ENCODE measurements at places on chromosomes 12 and 14. TPM values are rescaled to one million over a fixed set of nuclear protein-coding genes. Genes with fewer than 3 reads are reported as not detected.

GRCh38 chr12:132451172-132451835 is 38.6 kb upstream of the FBRSL1 start:
- no peak for ATAC-seq

DNA sequence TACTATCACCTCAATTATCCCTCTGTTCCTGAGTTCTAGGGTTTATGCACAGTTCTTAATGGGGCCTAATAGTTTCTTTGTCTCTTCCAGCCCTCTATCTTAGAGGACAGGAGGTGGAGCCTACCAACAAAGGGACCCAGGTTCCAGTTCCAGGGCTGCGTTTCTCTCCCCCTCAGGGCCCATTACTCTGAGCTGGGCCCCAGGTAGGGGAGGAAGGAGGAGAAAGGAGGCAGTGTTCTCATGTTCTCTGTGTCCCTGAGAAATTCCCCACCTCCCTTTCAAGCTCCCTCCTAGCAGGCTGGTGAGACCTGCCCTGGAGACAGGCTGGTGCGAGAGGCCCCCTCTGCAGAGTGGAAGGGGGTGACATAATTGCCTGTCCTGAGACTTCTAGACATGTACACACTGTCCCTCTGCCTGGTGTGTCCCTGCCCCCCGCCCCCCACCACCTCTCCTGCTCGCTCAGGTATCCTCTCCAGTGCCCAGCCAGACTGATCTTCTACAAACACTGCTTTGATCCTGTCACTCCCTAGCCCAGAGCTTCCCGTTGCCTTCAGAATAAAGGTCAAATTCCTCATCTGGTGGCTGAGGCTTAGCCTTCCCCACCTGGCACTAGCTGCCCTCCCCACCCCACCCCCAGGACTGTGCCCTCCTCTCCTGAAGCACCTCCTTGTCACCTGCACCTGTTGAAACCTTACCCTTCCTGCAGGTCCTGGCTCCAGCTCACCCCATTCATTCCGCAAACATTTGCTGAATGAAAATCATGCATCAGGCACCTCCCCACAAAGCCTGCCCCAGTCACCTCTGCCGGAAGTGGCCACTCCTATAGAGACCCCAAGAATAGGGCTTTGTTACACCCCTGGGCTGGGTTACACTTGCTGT is 21.1 kb upstream of the KRT8 start:
- ATAC-seq = no peak

DNA sequence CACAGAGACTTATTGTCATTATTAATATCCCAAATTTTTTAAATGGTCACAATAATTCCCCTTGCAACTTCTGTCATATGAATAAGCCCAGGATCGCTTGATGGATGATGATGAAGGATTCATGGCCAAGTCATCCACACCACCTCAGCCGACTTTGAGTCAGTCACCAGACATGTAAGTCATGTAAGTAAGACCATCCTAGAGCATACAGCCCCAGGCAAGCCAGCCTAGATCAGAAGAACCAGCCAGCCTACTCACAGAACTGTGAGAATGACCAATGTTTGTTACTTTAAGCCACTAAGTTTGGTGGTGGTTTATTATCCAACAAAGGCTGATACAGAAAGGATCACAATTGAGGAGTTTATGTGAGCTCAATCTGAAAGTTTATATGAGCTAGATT is 341.8 kb downstream of the NRXN3 start:
- ATAC-seq = no peak

GRCh38 chr12:68359674-68360073 is 27.5 kb upstream of the MDM1 start:
- ATAC-seq = no peak

- ATAC-seq = no peak
Measured at GRCh38 chr12:29287622-29288021, 93.3 kb downstream of the ERGIC2 start.

DNA sequence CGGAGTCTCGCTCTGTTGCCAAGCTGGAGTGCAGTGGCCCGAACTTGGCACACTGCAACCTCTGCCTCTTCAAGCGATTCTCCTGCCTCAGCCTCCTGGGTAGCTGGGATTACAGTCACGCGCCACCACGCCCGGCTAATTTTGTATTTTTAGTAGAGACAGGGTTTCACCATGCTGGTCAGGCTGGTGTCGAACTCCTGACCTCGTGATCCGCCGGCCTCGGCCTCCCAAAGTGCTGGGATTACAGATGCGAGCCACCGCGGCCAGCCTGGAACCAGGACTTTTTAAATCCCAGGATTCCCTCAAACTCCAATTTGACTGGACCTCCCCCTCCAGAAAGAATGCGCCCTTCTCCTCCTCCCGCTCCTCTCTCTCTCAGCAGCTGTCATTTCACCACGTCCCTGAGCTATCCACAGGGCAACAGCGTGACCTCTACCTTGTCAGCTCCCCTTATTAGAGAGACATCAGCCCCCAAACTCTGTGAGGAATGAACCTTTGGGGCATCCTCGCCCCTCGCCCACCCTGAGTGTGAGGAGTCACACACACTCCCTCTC is 2.0 kb downstream of the ESYT1 start:
- no peak for ATAC-seq

DNA sequence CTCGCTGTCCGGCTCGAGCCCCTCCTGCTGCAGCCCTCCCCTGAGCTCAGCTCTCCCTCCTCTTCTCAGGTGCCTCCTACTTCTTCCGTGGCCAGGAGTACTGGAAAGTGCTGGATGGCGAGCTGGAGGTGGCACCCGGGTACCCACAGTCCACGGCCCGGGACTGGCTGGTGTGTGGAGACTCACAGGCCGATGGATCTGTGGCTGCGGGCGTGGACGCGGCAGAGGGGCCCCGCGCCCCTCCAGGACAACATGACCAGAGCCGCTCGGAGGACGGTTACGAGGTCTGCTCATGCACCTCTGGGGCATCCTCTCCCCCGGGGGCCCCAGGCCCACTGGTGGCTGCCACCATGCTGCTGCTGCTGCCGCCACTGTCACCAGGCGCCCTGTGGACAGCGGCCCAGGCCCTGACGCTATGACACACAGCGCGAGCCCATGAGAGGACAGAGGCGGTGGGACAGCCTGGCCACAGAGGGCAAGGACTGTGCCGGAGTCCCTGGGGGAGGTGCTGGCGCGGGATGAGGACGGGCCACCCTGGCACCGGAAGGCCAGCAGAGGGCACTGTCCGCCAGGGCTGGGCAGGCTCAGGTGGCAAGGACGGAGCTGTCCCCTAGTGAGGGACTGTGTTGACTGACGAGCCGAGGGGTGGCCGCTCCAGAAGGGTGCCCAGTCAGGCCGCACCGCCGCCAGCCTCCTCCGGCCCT is 22.8 kb downstream of the MMP17 start:
- peak; percentile 63 for ATAC-seq

DNA sequence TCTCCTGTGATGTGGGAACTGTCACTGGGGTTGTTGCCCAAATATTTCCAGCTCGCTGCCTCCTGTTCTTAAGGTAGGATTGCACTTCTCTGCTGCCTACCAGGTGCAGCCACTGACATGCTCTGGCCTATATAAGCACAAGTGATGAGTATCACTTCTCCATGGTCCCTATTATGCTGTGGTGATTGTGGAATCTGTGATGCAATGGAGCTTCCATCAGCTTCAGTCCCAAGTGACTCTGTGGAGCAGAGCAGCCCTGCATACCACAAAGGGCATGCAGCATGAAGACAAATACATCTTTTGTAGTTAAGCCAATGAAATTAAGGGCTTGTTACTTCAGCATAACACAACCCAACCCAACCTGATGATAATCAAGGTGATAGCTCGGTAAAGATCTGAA is 43.5 kb downstream of the CKAP4 start:
- no peak for ATAC-seq

GRCh38 chr12:51980051-51980808 is 26.5 kb upstream of the TAMALIN start:
- ATAC-seq = peak; percentile 85

DNA sequence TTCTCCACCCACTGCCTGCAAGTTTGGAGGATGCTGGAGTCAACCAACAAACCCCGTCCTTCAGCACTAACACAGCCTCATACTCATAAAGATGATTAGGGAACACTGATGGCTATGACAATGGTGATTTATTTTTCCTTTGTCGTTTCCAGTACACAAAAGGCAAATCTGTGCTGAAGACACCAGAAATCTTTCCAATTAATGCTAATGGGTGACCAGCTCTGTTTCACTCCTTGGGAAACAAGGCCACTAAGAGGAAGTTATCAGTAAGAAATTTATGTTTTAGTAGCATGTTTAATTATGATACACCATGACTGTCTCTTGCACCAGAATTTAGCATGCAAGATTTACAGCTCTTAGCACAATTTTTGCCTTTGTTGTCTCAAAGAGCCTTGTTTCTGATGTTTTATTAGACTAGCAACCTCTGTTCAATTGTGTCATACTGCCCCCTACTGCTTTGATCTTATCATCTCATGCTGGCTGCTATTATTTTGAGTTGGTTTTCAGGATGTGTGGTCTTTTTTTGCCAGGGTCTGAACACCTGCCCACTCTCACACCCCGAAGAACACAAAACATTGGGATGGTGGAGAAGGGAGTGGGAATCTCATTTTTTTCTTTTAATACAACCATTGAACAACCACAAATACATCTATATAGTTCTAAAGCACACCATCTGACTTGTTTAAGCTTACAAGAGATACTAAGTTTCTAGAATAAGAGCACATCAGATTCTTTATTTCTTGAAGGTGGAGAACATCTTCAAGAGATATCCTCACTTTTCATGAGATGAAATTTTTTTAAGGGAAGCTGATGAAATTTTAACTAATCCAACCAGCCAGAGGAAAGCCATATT is 160.9 kb downstream of the SPTSSA start:
- no peak for ATAC-seq

DNA sequence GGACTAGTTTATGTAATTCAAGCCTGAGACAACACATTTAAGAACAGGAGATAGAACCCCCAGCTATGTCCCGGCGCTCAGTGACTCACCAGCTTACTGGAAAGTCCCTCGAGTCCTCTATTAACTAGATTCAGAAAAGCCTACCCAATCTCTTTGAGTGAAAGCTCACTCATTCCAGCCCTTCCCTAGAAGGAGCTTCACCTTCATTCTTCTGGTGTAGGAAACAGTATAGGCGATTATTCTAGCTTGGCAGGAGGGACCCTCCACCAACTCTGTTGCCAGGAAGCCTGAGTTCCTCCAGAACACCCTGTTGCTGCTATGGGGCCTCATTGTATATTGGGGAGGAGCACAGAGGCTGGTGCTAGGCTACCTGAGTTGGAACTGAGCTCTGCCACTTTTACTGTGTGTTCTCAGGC is 57.2 kb upstream of the AEBP2 start:
- ATAC-seq = no peak

DNA sequence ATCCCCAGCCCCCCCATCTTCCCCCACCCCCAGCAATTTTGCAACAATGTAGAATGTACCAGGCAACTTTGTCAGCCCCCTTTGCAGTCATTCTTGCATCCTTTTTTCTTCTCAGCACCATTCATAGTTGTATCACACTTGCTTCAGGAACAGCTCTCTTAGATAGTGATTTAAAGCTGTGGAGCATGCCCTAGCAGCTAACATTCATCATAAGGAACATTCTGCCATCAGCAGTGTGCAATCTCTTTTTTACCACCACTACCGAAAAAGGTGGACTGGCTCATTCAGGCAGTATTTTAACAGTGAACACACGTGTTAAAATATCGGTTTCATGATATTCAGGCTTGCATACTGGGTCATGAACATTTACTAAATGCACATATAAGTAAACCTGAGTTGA is 45.1 kb downstream of the MARK3 start:
- no peak for ATAC-seq

DNA sequence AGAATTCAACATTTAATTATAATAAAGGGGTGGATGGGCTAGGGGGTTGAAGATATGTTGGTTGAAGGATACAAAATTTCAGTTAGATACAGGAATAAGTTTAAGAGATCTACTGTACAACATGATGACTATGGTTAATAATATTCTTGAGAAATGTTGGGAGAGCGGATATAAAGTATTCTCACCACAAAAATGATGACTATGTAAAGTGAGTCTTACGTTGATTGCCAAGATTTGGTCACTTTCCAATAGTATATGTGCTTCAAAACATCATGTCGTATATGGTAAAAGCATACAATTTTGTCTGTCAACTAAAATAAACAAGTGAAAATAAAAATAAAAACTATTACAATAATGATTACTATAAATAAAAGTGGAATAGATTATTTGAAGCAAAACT is 802.0 kb downstream of the C12orf50 start:
- no peak for ATAC-seq

DNA sequence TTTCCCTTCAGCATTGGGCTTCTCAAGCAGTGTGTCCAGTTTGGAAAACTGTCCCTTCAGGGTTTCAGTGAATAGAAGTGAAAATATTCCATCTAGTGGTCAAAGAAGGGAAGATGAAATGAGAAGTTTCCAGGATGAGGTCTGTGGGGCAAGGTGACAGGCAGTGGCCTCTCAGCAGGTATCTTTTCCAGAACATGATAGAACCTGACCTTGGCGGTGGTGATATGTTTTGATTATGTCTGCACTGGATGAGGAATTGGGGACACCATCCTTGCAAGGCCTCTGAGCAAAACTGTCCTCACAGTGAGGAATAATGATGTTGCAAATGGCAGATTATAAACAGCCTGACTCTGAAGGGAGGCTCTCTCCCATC is 4.7 kb downstream of the GPX2 start:
- no peak for ATAC-seq

DNA sequence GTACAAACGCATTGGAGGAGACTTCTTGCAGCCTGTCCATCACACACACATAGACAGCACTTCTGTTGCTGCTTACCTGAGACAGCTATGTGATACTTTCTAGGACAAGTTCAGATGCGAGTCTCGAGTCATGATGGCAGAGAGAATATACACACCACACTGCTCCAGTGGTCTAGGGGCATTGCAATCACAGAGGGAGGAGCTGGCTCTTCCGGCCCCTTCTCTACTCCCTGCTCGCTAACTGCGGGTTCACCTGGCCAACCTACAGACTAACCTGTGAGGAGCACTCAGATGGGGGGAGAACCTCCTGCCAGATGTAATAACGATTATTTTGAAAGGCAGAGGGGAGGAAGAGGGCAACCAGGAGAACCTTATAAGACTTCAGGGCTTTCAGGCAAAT is 30.7 kb downstream of the EMP1 start:
- no peak for ATAC-seq

DNA sequence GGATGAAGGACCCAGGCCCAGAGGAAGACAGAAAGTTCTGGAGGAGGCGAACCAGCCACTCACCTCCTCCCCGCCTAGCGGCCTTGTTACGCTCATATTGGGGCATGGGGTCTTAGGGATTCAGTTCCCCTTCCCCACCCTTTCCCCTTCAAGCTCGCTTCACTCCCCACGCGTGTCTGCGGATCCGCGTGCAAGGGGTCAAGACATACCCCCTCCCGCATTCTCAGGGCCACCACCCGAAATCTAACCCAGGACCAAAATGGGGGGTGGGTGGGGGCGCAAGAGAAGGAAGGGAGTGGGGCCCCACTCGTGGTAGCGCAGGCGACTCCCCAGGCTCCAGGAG is 584 bp upstream of the RFX4 start:
- ATAC-seq = no peak

TOX4 gene
- total RNA-seq = 82.4 TPM

ACVRL1 gene
- total RNA-seq = 110 TPM

PTGER2 gene
- total RNA-seq = 24.2 TPM

KRT86 gene
- not detected for total RNA-seq

OR6C6 gene
- not detected for total RNA-seq

FAM216A gene
- 6.5 TPM for total RNA-seq

PPP1R3E gene
- total RNA-seq = 4.4 TPM

PUS1 gene
- total RNA-seq = 16.8 TPM

Measured in gastroesophageal sphincter (tissue), 4 donors.